ENCODE measurements at places on chromosomes 11 and 22.

DNA sequence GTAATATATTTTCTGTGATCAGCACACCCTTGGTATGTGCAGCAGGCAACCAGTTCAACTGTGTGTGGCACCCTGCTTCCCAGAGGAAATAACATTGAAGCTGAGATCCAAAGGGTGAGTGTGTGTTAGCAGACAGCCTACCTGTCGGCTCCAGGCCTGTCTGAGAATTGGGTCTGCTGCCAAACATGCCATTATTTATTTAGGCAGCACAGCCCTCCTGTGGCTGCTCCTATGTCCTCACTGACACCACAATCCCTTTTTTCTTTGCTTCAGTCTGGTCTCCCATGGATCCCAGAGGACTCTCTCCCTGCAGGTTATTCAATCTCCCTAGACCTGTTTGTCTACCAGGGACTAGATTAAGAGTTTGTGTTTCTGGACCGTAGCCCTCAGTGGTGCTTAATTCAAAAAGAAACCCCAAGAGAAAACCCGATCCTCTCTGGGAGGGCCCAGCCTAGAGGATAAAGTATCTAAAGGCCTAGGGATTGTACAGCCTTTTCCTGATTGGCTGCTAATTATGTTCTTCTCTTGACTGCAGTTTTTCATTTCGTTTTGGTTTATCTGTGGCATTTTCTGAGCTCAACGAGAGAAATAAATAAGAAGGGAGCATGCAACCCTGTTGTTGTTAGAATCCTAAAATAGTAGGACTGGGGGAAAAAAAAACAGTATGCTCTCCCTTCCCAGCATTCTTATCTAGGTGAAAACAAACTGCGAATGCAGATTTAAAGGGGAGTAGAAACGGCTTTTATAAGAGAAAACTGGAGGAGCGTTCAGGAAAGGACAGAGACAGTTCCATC is 24.1 kb downstream of the KCNE3 start:
- DNase-seq = no peak

GRCh38 chr22:37122598-37123180 is 13.2 kb upstream of the TMPRSS6 start:
- no peak for DNase-seq

GRCh38 chr22:46081036-46081830 is 69.1 kb upstream of the PPARA start:
- DNase-seq = no peak

DNA sequence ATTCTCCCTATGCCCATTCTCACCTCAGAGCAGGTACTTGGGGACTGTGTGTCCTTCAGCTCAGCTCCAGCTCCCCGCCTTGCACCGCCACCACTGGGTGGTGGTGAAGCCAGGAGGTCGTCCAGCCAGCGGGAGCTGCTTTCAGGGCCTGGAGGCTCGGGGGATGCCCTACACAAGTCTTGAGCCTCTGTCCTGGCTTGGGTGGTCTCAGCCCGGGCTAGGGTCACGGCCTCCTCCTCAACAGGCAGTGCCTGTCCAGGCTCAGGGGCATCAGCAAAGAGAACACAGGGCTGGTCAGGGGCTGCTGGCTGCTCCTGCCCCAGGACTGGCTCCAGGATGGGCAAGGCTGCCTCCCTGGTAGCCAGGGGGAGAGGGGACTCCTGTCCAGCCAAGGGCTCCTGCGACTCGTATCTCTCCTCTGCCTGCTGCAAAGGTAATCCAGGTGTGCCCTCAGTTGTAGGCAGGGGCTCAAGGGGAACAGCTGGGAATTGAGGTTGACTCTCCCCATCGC is 12.2 kb downstream of the TNKS1BP1 start:
- no peak for DNase-seq

GRCh38 chr11:72787216-72788104 is 6.4 kb downstream of the STARD10 start:
- DNase-seq = no peak

DNA sequence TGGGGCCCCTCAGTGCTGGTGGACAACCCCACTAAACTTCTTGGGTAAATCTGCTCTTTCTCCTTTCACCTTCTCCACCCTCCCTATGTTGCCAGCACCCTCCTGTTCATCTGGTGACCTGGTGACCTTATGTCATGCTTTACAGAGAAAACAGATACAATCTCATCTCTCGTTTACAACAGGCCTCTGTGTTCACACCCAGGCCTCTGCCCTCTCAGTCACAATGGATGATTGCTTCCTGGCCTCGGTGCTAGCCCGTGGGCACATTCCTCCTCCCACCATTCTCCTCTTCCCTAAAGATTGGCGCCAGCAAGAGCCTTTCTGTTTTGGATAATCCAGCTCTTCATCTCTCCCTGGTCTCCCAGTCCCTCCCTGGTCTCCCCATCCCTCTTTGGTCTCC is 12.3 kb upstream of the PNPLA3 start:
- no peak for DNase-seq

DNA sequence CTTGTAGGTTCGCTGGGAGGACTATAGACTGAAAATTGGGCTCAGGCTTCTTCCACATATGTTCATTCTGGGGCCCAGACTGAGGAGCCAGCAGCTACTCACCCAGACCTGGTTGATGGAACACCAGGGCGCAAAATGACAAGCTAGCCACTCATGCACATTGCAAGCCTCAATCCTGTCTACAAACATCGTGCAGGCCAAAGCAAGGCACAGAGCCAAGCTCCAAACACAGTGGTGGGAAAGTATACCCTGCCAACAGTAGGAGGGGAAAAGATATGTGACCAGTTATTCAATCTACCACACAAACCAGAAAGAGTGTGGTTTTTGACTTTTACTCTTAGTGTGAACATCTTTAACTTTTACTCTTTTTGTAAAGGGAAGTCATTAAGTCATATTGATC is 660.5 kb downstream of the NTM start:
- DNase-seq = no peak
